ENCODE measurements at places on chromosomes 3 and 15. TPM values are rescaled to one million over a fixed set of nuclear protein-coding genes. Genes with fewer than 3 reads are reported as not detected.

FBXL2 gene
- 18.2 TPM for total RNA-seq

CLDN16 gene
- total RNA-seq, result not detected

ZBED2 gene
- total RNA-seq, result not detected

CLK3 gene
- total RNA-seq, result 41.5 TPM

PAK6 gene
- total RNA-seq, result not detected

GASK1A gene
- not detected for total RNA-seq

GALNT15 gene
- 5.7 TPM for total RNA-seq

MYL3 gene
- total RNA-seq, result not detected

CCDC80 gene
- total RNA-seq, result 9.2 TPM

GCNT3 gene
- not detected for total RNA-seq

ZBTB20 gene
- total RNA-seq, result 21.8 TPM

ALDH1A3 gene
- total RNA-seq, result 30.6 TPM

RMDN3 gene
- total RNA-seq, result 28.3 TPM

FOXB1 gene
- not detected for total RNA-seq

HCLS1 gene
- 43.8 TPM for total RNA-seq

MFAP1 gene
- 32.7 TPM for total RNA-seq

IMPG2 gene
- total RNA-seq, result 0.50 TPM

KBTBD13 gene
- total RNA-seq, result not detected

SNRPN gene
- 91.8 TPM for total RNA-seq

CCDC12 gene
- total RNA-seq, result 30.4 TPM

DENND4A gene
- 61.5 TPM for total RNA-seq

DUT gene
- total RNA-seq, result 62.6 TPM

MST1R gene
- total RNA-seq, result 2.2 TPM

ROPN1 gene
- total RNA-seq, result not detected

Measured in thoracic aorta endothelial cell (primary cell).